ENCODE measurements at places on chromosomes 7 and 10. TPM values are rescaled to one million over a fixed set of nuclear protein-coding genes. Genes with fewer than 3 reads are reported as not detected.

DNA sequence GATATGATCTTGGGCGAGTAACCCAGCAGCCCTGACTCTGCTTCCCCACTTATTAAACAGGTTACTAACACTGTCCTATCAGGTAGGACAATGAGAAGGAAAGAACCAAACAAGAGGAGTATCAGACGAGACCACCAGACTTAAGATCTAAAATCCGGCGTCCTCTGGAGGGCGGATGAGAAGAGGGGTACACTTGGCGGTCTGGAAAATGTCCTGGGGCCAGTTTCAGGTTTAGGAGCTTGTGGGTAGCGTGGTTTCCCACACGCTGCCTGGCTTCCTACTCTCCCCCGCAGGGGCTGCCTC is 635 bp downstream of the ZNF32 start:
- DNase-seq = no peak

DNA sequence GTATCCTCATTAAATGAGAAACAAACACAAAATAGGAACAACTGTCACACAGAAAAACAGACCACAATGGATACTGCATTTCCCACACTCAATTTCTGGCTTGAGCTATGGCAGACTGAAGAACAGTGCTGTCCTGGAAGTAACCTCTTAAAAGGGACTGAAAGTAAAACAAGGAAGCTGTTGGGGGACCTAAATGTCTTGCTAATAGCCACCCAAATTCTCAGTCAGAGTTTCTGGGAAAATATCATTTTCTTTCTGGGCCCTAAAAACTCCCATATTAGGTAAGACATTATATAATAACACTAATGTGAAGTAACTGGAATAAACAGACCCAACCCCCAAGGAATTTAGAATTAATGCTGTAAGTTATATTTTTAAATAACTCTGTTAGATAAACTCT is 80.9 kb upstream of the TFEC start:
- DNase-seq = no peak

- no peak for DNase-seq
Measured at GRCh38 chr7:97026715-97027426, 2.2 kb upstream of the DLX5 start.

- DNase-seq = no peak
Measured at GRCh38 chr7:120052884-120053382, 220.0 kb upstream of the KCND2 start.

DNA sequence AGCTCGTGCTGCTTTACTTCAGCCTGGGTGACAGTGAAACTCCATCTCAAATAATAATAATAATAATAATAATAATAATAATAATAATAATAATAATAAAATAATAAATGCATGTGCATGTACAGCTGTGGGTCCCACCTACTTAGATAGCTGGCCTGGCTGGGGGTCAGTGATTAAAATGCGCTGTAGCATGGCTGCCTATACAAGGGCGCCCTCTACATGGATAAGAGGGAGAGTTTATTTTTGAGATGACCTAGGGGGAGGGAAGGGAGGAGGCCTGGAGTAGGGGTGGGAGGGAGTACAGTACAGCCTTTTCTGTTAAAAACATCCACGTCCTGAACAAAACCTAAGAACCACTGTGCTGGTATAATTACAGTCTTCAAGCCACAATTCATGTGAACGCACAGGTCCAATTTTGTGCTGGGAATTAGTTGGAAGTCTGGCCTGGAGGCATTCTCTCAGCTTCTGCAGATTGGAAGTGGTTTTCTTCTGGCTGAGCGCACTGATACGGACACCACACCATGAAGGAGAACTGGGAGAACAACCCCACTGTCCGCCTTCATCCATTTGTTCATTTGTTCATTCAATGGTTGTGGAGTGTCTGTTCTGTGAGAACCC is 146.5 kb downstream of the TMEM178B start:
- DNase-seq = no peak

- DNase-seq = no peak
Measured at GRCh38 chr7:41504214-41504980, 198.5 kb downstream of the INHBA start.

GRCh38 chr7:108067844-108068243 is 62.3 kb downstream of the LAMB4 start:
- DNase-seq = no peak

GRCh38 chr7:36653008-36653662 is 71.2 kb downstream of the AOAH start:
- DNase-seq = no peak

DNA sequence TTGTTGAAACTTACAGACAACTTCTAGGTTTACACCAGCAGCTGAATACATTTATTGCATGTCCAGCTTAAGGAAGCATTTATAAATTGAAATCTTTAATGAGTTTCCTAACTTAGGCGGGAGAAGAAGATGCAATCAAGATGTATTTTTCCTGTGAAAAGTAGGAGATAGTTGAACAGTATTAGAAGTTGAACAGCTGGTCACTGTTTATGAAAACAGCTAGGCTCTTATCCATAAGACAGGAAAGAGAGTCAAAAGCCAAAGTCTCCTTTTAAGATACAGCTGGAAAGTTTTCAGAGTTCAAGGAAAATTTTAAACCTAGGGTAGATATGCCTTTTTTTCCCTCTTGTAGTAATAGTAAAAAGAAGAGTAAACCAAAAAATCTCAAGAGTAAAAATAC is 236.1 kb upstream of the FERD3L start:
- DNase-seq = no peak

GRCh38 chr10:63083904-63084689 is 49.0 kb upstream of the NRBF2 start:
- DNase-seq = peak; percentile 50

GRCh38 chr7:77415823-77416620 is at the start of gene GSAP:
TSS of gene GSAP (minus strand) at chr7:77416349. CDS start at chr7:77416321, 28 bp downstream.
- peak; percentile 64 for DNase-seq

- DNase-seq = peak; percentile 34
Measured at GRCh38 chr10:110305767-110306451, 1.2 kb upstream of the SMNDC1 start.

Gene ZNF425
- total RNA-seq = 3.0 TPM

Gene NUTM2A
- 1.1 TPM for total RNA-seq

Gene SLC29A3
- total RNA-seq = 10.8 TPM

Gene DYNC1I1
- total RNA-seq = 0.54 TPM

Gene SORCS3
- total RNA-seq = not detected

Gene LIPF
- not detected for total RNA-seq

Gene ABCB4
- 0.27 TPM for total RNA-seq

Gene NKX1-2
- not detected for total RNA-seq

Gene NACAD
- 0.27 TPM for total RNA-seq

Gene C10orf62
- not detected for total RNA-seq

Gene AZGP1
- not detected for total RNA-seq

Gene NPFFR1
- under 0.01 TPM for total RNA-seq
